ENCODE measurements at places on chromosomes 1 and 21.

DNA sequence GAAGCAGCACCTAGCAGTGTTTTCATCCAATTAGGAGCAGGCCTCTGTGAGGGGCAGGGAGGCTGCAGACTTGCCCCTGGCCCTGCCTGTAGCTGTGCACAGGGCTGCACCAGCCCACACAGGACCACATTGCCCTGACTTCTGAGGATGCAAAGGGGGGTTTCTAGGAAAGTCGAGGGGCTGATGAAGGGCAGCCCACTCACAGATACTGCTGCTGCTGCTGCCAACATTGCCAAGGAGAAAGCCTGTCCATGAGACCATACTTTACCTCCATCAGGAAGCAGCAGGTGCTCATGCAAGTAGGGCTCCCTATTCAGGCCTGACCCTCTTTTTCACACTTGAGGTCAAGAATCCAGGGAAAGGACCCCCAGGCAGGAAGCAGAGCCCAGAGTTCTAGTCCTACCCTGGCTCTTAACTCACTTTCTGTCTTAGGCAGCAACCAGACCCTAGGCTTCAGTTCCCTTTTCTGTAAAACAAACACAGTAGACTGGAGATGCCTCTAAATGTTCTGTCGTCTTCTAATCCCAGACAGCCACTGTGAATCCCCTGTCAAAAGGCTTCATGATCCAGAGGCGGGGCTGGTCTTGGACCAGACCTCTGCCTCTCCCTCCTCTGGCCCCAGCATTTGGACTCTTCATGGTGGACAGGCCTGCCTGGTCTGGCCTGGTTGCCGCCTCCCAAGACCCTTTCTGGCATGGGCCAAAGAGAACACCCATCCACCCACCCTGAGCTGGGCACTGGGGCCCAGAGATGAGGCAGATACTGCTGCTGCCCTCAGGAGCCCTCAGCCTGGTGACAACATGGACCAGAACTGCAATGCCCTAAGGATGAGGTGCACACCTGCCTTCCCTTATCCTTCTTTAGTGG lies 120.2 kb downstream of the GLIS1 start:
- no peak for DNase-seq

- DNase-seq: no peak
Observed at GRCh38 chr1:246113555-246114095, 393.5 kb downstream of the SMYD3 start.

GRCh38 chr1:11519629-11520031 lies 40.7 kb downstream of the DISP3 start:
- DNase-seq: no peak

GRCh38 chr1:211356723-211357407 lies 30.2 kb downstream of the TRAF5 start:
- DNase-seq: no peak

DNA sequence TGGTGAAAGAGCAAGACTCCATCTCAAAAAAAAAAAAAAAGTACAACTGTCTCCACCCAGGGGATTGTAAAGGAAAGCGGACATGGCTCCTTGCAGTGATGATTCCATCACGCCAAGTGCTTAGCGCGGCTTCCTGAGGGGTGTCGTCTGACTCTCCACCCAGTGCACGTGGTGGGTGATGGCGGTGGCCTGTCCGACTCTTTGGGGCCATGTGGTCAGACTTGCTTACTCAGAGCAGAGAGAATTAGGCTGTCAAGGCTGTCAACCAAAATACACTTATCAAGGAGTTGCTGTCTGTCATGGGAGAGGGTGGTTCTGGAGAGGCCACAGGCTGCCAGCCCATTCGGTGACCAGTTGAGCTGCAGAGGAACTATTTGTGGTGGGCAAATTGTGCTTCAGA lies 49.4 kb downstream of the PTPRF start:
- DNase-seq: no peak

DNA sequence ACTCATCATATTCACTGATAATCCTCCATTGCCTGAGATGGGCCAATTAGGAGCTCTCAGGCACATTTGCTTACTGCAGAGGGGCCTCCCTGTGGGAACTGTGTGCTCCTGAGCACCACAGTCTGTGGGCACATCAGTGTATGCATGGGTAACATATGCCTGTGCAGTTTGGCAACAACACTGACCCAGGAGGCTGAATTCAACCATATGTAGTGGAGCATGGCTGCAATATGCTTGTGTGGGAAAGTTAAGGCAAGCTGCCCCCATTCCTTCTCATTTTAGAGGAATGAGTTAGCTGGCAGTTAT lies 11.8 kb upstream of the FMOD start:
- DNase-seq: no peak

DNA sequence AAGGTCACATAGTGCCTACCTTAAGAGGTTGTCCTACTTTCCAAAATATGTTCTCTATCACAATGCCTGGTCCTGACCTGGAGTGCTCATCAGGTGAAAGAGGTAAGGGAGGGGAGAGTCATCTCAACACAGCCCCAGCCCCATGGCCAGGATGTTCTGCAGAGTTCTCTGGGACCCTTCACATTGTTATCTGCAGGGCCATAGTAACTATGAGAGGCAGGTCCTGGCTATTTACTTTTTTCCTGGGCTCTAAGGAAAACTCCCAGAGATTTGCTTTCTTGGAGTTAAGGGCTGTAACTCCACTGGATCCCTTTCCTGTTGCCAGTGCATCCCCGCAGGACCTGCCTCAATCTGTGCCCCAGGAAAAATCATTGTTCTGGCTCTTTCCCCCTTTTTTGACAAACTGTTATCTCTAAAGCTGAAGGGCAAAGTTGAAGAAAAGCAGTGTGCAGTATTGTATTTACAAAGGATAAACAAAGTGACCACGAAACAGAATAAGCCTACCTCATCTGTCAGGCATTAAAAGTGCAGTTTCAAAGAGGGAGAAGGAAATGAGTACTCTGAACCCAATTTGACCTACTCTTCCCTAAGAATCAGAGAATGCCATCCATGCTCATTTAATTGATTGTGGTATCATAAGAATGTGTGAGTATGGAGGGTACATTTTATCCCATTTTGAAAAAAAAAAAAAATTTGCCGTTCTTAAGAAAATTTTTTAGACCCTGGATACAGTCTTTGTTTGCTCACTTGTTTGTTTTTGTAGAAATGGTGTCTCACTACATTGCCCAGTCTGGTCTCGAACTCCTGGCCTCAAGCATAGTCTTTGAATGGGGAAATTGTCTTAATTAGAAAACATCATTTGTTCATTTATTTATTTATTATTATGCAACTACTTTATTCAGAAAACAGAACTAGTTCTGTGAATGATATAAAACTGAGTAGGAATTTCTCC lies 149.6 kb downstream of the RHOU start:
- no peak for DNase-seq

- DNase-seq: no peak
Observed at GRCh38 chr1:59686574-59686973, 128.2 kb upstream of the HOOK1 start.

- no peak for DNase-seq
Observed at GRCh38 chr1:21517660-21518480, 8.6 kb downstream of the ALPL start.

- DNase-seq: no peak
Observed at GRCh38 chr1:199490769-199491527, 536.6 kb upstream of the NR5A2 start.

DNA sequence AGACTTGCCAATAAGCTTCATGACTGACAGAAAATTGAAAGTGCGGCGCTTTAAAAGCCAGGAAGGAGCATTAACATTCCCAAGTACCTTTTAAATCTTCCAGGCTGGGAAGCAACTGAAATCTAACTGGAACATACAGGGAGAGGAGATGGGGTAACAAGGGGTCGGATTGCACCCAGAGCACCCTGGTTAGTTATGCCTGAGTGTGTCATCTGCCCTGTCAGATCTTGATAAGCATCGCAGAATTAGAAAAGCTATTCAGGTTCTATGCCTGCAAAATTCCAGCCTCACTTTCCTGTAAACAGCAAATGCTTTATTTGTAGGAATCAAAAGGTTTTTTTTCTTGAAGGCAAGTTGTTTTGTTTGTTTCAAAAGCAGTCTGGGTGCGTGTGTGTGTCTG lies 58.5 kb downstream of the SERBP1 start:
- DNase-seq: no peak

DNA sequence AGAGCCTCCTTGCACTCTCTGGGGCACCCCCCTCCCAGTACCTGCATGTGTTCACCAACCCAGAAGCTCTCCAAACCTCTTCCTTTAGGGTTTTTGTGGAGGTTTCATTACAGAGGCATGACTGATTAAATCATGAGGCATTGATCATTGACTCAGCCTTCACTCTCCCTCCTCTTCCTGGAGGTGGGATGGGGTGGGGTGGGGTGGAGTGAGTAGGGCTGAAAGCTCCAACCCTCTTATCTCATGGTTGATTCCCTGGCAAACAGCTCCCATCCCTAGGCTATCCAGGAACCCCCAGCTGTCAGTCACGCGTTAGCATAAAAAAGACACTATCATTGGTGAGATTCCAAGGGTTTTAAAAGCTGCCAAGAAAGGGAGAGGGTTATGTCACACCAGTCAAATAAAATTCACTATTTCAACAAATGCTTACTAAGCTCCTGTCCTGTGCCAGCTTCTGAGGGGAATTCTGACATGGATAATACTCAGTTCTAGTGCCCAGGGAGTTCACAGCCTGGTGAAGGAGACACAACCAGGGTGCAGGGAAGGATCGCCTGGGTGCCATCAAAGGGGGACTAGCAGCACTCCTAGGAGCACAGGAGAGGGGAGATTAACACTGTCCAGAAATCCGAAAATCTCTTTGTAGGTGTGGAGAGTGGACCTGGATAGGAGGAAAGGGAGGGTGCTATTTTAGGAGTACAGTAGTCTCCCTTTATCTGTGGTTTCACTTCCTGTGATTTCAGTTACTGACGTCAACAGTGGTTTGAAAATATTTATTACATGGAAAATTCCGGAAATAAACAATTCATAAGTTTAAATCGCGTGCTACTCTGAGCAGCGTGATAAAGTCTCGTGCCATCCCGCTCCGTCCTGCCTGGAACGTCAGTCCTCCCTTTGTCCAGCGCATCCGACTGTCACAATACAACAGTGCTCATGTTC lies 6.8 kb upstream of the IL24 start:
- no peak for DNase-seq

DNA sequence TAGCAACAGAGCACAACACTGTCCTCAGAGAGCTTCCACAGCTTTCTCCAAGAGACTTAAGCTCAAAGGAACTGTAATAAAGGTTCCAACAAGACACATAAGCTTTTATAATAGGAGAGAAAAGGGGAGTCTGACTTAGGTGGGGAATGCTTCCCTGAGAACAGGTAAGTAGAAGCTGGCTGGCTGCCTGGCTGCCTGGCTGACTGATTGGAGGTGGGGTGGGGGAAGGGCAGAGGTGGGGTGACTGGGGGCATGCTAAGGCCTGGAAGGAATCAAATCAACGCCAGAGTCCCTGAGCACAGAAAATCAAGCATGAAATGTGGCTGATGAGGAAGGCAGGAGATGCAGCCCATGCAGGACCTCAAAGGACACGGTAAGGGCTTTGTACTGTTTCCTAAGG lies 45.8 kb downstream of the DMAP1 start:
- no peak for DNase-seq

DNA sequence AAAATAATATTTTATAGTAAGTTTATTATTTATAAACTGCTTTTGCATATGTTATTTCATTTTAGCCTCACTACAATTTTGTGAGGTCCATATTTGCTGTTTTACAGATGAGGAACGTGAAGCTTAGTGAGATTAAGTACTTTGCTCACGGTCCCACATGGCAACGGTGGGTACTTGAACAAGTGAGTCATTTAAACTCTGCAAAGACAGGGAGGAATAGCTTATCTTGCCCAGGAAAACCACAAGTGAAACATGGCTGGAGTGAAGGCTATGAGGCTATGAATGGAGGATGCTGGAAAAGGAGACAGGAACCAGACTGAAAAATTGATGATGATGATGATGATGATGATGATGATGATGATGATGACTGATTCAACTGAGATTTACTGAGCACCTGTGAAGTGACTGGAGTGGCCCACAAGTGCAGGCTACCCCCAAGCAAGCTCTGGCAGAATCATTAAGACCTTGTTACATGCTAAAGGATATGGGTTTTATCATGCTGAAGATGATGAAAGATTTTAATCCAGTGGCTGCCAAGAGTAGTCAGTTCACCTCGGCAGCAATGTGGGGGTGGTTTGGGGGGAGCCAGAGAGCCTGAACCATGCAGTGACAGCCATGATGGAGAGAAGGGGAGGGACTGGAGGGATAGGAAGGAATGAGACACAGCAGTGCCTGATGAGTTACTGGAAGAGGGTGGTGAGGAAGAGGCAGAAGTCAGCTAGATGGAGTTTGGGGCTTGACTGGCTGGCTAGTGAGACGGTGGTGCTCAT lies 1.4 kb upstream of the ABCA4 start:
- DNase-seq: no peak

DNA sequence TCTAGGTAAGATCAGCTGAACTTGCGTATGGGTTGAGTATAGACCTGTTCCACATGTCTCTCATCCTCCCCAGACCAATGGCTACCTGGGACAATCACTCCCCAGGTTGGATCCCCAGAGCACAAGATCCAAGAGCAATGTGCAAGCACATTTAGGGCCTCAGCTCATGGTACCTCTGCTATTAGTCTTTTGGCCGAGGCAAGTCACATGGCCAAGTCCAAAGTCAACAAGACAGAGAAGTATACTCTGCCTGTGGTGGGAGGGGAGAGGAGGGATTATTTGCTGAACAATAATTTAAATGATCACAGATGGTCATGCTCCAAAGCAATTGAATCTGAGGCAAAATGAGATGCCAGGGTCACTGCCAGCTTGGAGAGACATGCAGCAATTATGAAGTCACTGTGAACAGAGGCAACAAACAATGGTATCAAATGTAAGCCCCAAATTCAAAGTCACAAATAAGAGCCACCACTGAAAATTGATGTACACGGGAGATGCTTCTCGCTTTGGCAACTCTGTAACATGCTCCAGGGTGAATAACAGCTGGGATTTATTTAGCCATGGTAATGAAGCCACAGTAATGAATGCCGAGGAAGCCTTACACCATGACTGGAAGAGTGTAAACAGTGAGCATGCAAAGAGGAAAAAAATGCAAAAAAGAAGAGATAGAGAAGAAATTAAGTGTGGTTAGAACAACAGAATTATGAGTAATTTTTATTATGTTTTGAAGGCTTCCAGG lies 149.1 kb downstream of the ZNF281 start:
- no peak for DNase-seq

GRCh38 chr21:18275781-18276180 lies 31.1 kb downstream of the CHODL start:
- DNase-seq: no peak

- DNase-seq: no peak
Observed at GRCh38 chr1:40984066-40984465, 4.6 kb downstream of the CTPS1 start.

GRCh38 chr21:44593598-44594405 lies 1.5 kb upstream of the KRTAP10-6 start:
- DNase-seq: no peak

Measured in AG08396 (cell line).